ENCODE measurements at places on chromosomes 5 and 9. TPM values are rescaled to one million over a fixed set of nuclear protein-coding genes. Genes with fewer than 3 reads are reported as not detected.
A peak's percentile ranks its signal among the peaks of the same experiment; 100 is the strongest.

DNA sequence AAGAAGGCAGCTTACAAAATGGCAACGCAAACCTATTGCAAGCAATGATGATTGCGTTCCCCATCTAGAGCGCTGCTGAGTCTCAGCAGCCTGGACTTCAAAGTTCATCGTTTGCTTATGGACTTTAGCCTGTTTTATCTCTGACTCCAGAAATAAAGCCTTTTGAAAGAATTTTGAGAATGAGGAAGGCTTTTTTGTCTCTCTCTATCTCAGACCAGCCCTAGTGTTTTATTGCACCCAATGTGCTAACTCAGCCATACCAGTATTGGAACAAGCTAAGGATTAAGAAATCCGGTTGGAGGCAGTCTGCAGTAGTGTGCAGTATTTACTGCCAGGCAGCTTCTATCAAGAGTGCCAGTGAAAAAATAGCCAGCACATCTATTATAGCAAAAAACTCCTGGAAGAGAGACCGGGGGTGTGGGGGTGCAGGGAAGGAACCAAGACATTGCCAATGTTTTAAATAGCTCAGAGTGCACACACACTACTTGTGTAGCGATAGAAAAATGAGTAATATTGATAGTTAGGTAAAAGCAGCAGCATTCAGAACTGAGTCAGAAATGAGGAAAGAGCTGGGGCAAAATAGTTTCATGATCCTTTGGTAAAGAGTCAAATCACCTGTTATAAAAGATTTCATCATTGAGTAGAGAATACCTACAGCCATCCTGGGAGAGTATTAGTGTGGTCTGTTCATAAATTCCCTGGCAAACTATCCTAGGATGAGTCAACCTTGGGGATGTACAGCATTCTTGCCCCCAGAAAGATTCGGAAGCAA is 219.0 kb downstream of the ZNF608 start:
- peak; percentile 80 for DNase-seq

- no peak for DNase-seq
Measured at GRCh38 chr5:9125852-9126251, 420.0 kb downstream of the SEMA5A start.

- DNase-seq: no peak
Measured at GRCh38 chr9:36846621-36847020, 187.4 kb downstream of the PAX5 start.

GRCh38 chr9:132627106-132627505 is 42.7 kb downstream of the DDX31 start:
- DNase-seq: no peak

Gene FGF18
- not detected for total RNA-seq

Gene SLIT3
- total RNA-seq: 0.72 TPM

Measured in RPMI7951 (cell line).